ENCODE measurements at places on chromosomes 1 and 21.
A peak's percentile ranks its signal among the peaks of the same experiment; 100 is the strongest.

- H3K27ac ChIP-seq = no peak overlapping the region
- no peak overlapping the region for H3K4me3 ChIP-seq
- DNase-seq = no peak
- no peaks in the 10 kb centered on the region for H3K36me3 ChIP-seq
These were observed 10.7 kb downstream of the DHRS3 start for GRCh38 chr1:12607263-12607662.

DNA sequence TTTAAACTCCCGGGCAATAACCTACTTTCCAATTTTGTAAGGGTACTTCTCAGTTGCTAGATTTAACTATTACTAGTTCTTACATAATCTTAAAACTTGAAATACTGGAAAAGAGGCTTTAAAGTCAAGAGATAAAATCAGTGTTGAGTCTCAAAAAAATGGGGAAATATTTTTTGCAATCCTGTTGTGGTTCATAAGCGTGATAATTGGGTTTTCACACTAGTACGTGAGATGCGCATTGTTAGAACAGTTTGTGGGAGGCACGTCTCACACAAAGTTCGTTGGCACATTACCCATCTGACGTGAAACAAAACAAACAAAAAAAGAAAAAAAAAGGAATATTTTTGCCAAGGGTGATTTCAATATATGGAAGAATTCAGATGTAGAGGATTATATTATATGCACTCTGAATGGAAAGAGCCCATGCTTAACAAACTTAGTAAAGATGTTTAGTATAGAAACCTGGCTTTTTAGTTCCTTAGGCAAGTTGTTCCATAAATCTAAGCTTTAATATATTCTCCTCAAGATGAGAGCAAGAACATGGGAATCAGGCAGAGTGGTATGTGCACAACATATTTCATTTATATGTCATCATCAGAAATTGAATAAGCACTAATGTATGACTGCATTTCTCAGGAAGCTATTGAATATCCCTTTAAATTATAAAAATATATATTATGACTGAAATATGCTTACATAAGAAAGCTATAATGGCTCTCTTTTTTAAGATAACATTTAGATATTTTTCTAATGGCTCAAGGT is 73.9 kb upstream of the TNFSF4 start:
- H3K27me3 ChIP-seq = no peaks in the 10 kb centered on the region
- no peaks in the 10 kb centered on the region for H3K4me1 ChIP-seq
- no peak overlapping the region for H3K27ac ChIP-seq
- DNase-seq = peak; percentile 35

- no peaks in the 10 kb centered on the region for H3K27me3 ChIP-seq
- H3K36me3 ChIP-seq = no peaks in the 10 kb centered on the region
- no peaks in the 10 kb centered on the region for H3K4me1 ChIP-seq
- H3K27ac ChIP-seq = no peak overlapping the region
- no peak overlapping the region for H3K4me3 ChIP-seq
These were observed 18.8 kb upstream of the GRIK1 start for GRCh38 chr21:29958551-29958950.

GRCh38 chr1:196545222-196545621 is 63.0 kb downstream of the KCNT2 start:
- no peaks in the 10 kb centered on the region for H3K36me3 ChIP-seq
- H3K27me3 ChIP-seq = no peaks in the 10 kb centered on the region
- no peak overlapping the region for H3K27ac ChIP-seq
- no peaks in the 10 kb centered on the region for H3K4me1 ChIP-seq
- DNase-seq = no peak
- no peak overlapping the region for H3K4me3 ChIP-seq

GRCh38 chr1:11175461-11175860 is 13.7 kb upstream of the ANGPTL7 start:
- H3K4me3 ChIP-seq = no peak overlapping the region
- H3K27me3 ChIP-seq = no peaks in the 10 kb centered on the region
- H3K4me1 ChIP-seq = peaks cover 15% of the 10 kb centered on the region
- no peak for DNase-seq

DNA sequence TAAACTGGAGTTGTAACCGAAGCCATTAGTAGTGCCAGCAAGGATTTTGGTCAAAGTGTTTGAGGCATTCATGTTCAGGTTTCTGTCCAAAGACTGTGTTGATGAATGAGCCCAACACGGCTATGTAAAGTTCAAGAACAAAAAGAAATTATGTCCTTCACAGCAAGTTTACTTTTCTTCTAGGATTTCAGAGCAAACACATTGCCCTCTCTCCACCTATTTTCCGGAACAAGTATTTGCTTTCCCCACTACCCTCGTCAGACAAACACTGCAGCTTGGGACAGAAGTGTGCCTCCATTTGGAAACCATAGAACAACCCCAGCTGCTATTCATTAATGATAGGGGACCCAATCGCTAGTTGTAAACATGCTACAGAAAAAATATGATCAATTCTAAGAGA is 151.4 kb upstream of the C1orf105 start:
- H3K4me1 ChIP-seq = no peaks in the 10 kb centered on the region
- no peak for DNase-seq
- no peaks in the 10 kb centered on the region for H3K27me3 ChIP-seq

- H3K27me3 ChIP-seq = no peaks in the 10 kb centered on the region
- H3K4me1 ChIP-seq = no peaks in the 10 kb centered on the region
- peak; percentile 76 for DNase-seq
- no peak overlapping the region for H3K4me3 ChIP-seq
- peak overlapping the region; percentile 51 for H3K27ac ChIP-seq
These were observed 10.4 kb downstream of the EMC1 start for GRCh38 chr1:19240673-19241538.

DNA sequence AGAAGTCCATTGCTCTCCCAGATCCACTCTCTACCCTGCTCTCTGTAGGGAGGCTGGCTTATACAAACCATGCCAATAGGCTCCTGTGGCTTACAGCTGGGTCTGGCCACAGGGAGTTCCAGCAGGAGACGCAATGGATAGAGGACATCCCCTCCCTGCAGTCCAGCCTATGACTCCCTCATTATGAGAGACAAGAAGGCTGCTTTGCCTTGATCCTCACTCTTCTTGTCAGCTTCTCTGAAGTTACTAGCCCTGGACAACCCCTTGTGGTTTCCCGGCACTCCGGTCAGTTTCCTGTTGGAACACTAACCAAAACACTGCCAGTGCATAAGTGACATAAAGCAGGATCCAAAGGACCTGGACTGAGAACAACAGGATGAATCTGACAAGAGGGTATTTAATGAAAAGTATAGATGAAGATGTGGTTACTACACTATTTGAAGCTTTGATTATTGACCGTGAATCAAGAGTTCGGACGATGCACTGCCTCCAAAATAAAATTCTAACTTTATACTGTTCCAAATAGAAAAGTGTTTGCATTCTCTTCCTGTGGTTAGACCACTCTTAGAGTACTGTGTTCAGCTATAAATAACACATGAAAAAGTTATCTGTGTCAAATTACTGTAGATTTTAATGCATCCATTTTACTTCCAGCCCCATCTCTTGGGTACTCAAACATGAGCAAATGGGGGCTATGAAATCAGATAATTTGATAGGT is 32.7 kb upstream of the ZNF326 start:
- DNase-seq = peak; percentile 78
- H3K4me3 ChIP-seq = no peak overlapping the region
- no peaks in the 10 kb centered on the region for H3K36me3 ChIP-seq
- no peaks in the 10 kb centered on the region for H3K27me3 ChIP-seq

DNA sequence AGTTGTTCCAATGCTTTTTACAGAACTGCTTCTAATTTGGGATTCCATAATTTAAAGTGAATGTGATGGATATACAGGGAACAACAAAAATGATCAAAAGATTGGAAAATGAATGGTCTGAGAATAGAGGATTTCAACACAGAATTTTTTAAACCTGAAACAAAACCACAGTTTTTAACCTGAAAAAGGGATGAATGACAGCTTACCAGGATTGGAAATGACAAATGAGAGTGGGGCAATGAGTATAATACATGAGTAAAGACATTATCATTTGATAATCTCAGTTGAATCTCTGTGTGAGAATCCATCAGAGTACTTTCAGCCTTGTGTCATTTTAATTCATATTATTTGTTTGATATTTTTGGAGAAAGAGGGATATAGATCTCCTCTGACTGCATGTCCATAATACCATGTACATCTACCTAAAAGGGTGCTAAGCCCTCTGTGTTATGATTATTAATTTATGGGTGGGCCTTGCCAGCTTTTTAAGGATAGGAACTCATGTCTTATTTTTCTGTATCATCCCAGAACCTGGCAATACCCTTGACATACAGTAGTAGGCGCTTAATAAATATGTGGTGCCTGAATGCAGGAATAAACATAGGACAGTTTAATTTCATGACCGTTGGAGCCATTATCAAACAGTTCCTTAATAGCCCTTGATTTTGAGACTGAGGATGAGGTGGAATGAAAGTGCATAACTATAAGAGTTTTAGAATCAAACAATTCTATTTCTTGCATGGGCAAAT is 12.4 kb upstream of the ATP6V1G3 start:
- no peak overlapping the region for H3K27ac ChIP-seq
- H3K4me1 ChIP-seq = no peaks in the 10 kb centered on the region
- no peak for DNase-seq
- no peak overlapping the region for H3K4me3 ChIP-seq
- no peaks in the 10 kb centered on the region for H3K36me3 ChIP-seq
- H3K27me3 ChIP-seq = no peaks in the 10 kb centered on the region

GRCh38 chr1:204943495-204943894 is 72.8 kb downstream of the NFASC start:
- H3K4me1 ChIP-seq = no peaks in the 10 kb centered on the region
- no peak overlapping the region for H3K27ac ChIP-seq
- no peaks in the 10 kb centered on the region for H3K36me3 ChIP-seq
- no peak overlapping the region for H3K4me3 ChIP-seq
- DNase-seq = no peak

DNA sequence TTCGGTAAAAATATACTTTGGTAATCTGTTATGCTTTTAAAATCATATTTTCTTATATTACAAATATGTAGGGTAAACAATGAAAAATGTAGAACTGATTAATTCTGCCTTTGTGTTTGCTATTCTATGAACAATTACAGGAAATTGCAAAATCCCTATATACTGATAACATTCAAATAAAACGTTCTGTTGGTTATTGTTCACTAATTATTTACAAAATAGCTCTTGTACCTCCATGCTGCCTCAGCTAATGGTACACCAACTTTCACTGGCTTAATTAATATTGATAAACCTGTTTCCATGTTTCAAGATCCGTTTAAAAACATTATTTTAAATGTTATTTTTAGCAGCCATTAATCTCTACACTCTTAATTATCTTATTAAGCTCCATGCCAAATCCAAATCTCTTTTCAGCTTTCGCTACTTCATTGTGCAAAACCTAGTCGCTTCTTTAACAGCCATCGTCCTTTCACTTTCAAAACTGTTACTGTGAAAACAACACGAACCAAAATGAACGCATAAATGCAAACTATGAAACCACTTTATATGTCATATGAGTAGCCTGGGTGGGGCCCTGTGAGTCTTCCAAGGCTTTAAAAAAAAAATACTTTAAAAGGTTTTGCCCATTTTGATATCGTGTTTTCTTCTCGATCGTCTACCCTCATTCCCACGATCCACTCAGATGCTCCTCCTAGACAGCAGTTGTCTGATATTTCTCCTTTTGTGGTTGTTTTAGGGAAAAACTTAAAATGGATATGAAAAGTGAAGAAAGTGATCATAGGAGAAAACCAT is 807.1 kb downstream of the USP25 start:
- peak overlapping the region; percentile 88 for H3K4me3 ChIP-seq
- H3K4me1 ChIP-seq = peaks cover 2% of the 10 kb centered on the region
- H3K27ac ChIP-seq = peak overlapping the region; percentile 72
- H3K36me3 ChIP-seq = no peaks in the 10 kb centered on the region
- no peaks in the 10 kb centered on the region for H3K27me3 ChIP-seq

GRCh38 chr1:34263406-34263805 is 86.7 kb downstream of the C1orf94 start:
- no peaks in the 10 kb centered on the region for H3K4me1 ChIP-seq
- no peak overlapping the region for H3K27ac ChIP-seq
- H3K4me3 ChIP-seq = no peak overlapping the region

DNA sequence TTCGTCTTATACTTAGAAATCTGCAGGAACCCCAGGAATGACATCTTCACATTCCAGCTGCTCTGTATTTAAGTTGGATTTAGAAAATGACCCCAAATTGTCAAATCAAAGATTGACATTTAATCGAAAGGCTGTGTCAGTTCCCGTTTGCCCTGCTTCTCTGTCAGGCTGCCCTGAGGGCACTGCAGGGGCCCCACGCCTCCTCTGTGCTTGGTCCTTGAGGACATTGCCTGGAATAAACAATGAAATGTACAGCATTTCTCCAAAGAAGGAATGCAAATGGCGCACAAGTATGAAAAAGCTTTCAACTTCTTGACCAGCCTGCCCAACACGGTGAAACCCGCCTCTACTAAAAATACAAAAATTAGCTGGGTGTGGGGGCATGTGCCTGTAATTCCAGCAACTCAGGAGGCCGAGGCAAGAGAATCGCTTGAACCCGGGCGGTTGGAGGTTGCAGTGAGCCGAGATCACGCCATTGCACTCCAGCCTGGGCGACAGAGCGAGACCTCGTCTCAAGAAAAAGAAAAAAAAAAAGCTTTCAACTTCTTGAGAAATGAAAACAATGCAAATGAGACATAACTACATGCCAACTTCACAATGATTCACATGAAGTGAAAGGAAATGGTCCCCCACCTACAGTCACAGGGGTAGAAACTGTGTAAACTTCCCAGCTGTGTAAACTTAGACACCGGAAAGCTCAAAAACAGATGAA is 3.0 kb downstream of the TMPRSS3 start:
- H3K27me3 ChIP-seq = no peaks in the 10 kb centered on the region
- no peak for DNase-seq

GRCh38 chr1:88191917-88192316 is 492.2 kb upstream of the PKN2 start:
- no peak for DNase-seq
- no peaks in the 10 kb centered on the region for H3K4me1 ChIP-seq
- H3K27ac ChIP-seq = no peak overlapping the region
- no peak overlapping the region for H3K4me3 ChIP-seq
- no peaks in the 10 kb centered on the region for H3K27me3 ChIP-seq
- no peaks in the 10 kb centered on the region for H3K36me3 ChIP-seq

DNA sequence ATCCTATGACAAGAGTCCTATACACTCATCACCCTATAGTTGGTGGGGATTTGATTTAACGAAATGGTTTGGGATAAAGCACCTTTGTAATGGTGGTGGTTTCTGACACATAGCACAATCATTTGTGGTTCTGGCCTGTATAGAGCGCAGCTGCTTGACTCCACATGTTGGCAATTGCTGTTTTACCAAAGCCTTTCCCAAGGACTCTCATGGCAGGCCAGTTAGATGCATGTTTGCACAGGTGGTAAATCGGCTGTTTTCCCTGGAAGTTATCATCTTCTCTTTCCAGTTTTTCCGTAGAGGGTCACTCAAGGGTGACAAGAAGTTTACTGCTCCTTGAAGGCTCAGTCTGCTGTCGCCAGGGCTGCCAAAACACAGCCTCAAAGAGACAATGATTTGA is 17.1 kb upstream of the XPR1 start:
- peaks cover 5% of the 10 kb centered on the region for H3K4me1 ChIP-seq
- no peaks in the 10 kb centered on the region for H3K36me3 ChIP-seq
- H3K27ac ChIP-seq = no peak overlapping the region
